PC-3 (cell line): ENCODE measurements at places on chromosomes 13 and 19. TPM values are rescaled to one million over a fixed set of nuclear protein-coding genes. Genes with fewer than 3 reads are reported as not detected.

DNA sequence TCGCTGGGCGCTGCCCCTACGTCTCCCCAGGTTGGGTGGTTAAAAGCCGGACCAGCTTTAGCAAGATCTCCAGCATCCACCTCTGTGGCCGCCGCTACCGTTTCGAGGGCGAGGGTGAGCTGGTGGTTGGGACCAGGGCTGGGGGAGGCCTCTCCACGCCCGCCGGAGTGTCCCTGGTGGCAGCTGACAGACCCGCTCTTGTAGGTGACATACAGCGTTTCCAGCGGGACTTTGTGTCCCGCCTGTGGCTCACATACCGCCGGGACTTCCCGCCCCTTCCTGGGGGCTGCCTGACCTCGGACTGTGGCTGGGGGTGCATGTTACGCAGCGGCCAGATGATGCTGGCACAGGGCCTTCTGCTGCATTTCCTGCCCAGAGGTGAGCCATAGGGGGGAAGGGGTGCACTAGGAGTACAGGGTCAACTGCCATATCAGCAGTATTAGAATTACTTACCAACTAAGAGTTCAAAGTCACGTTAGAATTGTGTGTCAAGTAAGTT, 1.1 kb downstream of the ATG4D start:
- H3K27me3 ChIP-seq: no peaks in the 10 kb centered on the region
- DNase-seq: no peak
- H3K27ac ChIP-seq: no peak overlapping the region
- peak overlapping the region; percentile 95 for H3K4me3 ChIP-seq
- H3K4me1 ChIP-seq: 0 out of 2 replicates have a peak, but pooled peaks cover 9% of the 10 kb centered on the region

- DNase-seq: no peak
- no peak overlapping the region for H3K4me3 ChIP-seq
- H3K27me3 ChIP-seq: no peaks in the 10 kb centered on the region
- H3K36me3 ChIP-seq: no peaks in the 10 kb centered on the region
- H3K4me1 ChIP-seq: no peaks in the 10 kb centered on the region
- no peak overlapping the region for H3K27ac ChIP-seq
Measured at GRCh38 chr19:38564981-38565690, 52.6 kb downstream of the MAP4K1 start.

DNA sequence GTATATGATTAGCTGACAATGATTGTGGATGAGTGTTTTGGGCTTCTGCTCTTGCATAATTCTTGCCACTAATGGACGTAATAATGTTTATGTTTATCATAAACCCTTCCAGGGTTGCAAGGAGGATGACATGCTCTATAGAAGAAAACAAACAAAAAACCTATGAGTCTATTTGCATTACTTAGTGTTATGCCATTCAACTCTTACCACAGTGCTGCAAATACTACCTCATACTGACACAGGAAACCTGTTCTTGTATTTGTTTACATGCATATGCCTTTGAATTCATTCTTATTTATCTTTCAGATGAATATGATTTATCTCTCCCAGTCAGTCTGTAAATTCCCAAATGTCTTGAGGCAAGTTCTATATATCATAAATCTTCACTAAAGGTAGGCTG, 39.6 kb upstream of the FREM2 start:
- no peak for DNase-seq
- H3K4me1 ChIP-seq: no peaks in the 10 kb centered on the region

GRCh38 chr13:94254737-94255136, 224.7 kb downstream of the DCT start:
- no peaks in the 10 kb centered on the region for H3K27me3 ChIP-seq
- H3K27ac ChIP-seq: no peak overlapping the region
- H3K36me3 ChIP-seq: no peaks in the 10 kb centered on the region
- no peak overlapping the region for H3K4me3 ChIP-seq

DNA sequence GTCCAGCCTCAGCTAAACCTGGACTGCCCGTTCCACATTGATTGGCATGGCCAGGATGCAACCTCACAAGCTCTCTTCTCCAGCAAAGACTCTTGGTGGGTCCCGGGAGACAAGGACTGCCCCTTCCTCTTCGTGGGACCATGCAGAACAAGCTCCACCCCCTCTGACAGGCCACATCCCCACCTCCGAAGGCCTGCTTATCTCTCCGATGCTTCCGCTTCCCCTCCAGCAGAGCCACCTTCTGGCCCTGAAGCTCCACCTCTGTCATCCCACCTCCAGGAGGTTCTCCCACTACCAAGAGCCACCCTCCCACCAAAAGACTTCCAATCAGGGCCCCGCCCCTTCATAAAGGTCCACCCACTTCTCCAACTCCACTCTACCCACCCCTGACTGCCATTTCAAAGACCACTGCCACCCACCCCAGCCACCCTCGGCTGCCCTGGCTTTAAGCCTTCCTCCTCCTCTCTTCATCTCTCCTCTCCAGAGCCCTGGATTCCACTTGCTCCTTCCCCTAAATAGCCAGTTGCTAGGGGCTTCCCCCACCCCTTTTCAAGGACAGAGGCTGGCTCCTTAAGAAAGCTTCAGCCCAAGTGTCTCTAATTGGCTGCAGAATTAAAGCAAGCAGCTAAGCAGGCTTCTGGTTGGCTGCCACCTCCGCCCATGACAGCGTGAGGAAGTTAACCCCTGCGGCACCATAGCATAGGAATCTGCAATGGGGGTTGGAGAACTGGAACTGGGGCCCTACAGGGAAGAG, 9.9 kb downstream of the LRFN1 start:
- H3K4me3 ChIP-seq: no peak overlapping the region
- H3K36me3 ChIP-seq: no peaks in the 10 kb centered on the region
- no peaks in the 10 kb centered on the region for H3K27me3 ChIP-seq
- no peaks in the 10 kb centered on the region for H3K4me1 ChIP-seq
- H3K27ac ChIP-seq: no peak overlapping the region

DNA sequence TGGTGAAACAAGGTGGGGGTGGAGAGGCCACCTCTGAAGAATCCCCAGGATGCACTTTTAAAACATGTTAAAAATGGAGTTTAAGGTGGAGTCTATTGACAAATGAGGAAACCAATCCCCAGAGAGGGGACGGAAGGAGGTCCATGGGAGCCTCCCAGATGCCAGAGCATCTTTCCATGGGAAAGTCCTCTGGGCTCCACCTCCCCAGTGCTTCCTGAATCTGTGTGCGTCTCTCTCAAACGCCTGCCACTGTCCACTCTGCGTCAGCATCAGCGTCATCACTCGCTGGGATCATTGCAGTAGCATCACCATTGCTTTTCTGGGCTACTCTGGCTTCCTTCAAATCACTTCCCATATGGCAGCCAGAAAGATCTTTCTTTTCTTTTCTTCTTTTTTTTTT, 6.2 kb downstream of the GPR4 start:
- H3K27ac ChIP-seq: no peak overlapping the region
- no peak overlapping the region for H3K4me3 ChIP-seq
- H3K27me3 ChIP-seq: no peaks in the 10 kb centered on the region
- no peak for DNase-seq
- no peaks in the 10 kb centered on the region for H3K36me3 ChIP-seq

- H3K4me1 ChIP-seq: no peaks in the 10 kb centered on the region
- peaks cover 38% of the 10 kb centered on the region for H3K27me3 ChIP-seq
- DNase-seq: peak; percentile 25
- H3K36me3 ChIP-seq: no peaks in the 10 kb centered on the region
- H3K4me3 ChIP-seq: no peak overlapping the region
- no peak overlapping the region for H3K27ac ChIP-seq
Measured at GRCh38 chr19:6983448-6983847, 37.8 kb downstream of the MBD3L2B start.

GRCh38 chr13:75556961-75557360, 7.4 kb downstream of the UCHL3 start:
- no peak for DNase-seq
- no peak overlapping the region for H3K4me3 ChIP-seq
- H3K27me3 ChIP-seq: no peaks in the 10 kb centered on the region
- H3K27ac ChIP-seq: no peak overlapping the region
- peaks cover 21% of the 10 kb centered on the region for H3K36me3 ChIP-seq

- H3K27ac ChIP-seq: no peak overlapping the region
- no peaks in the 10 kb centered on the region for H3K27me3 ChIP-seq
- H3K36me3 ChIP-seq: no peaks in the 10 kb centered on the region
- H3K4me1 ChIP-seq: peaks cover under 1% of the 10 kb centered on the region; the same call in 1 of the 2 replicates
Measured at GRCh38 chr19:6042776-6043726, 65.1 kb upstream of the RANBP3 start.

DNA sequence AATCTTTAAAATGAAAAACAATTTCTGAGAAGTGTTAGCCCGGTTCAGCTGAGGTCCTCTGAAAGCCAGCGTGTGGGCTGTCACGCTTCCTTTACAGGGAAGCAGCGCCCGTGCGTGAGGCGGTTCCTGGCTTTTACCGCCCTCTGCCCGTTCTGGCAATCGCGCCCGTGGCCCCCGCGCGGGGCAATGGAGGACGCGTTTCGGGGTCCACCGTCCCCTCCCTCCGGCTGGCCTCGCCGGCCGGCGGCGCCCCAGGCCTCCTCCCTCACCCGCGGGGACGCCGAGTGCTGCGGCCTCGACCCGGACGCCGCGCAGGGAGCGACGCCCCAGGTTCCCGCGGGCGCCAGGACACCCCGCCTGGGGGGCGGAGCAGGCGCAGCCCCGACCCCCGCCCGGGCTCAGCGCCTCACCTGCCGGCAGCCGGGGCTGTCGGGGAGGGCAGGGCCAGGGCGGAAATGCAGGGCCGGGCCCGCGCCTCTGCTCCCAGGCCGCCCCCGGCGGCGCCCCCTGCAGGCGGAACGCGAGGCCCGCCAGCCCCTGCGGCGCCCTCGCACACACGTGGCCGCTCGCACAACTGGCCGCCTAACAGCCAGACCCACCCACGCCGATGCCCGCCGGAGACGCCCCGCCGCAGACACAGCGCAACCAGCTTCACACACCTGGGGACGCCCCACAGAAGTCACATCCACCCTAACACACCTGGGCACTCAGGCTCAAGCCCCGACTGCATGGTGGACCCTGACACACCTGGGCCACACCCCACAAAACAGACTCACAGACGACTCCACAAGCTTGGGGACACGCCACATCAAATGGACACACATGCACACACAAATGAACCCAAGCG, at the start of gene GGACT:
TSS of gene GGACT (minus strand) at position 459 of the 847 bp plus-strand sequence. CDS start 56,198 bp downstream, outside the sequence.
- H3K4me3 ChIP-seq: peak within 1 kb of the TSS; percentile 63
- H3K27me3 ChIP-seq: no peaks in the 10 kb centered on the region
- H3K36me3 ChIP-seq: no peaks in the 10 kb centered on the region
- peak; percentile 27 for DNase-seq
- no peak within 1 kb of the TSS for H3K27ac ChIP-seq
- no peaks in the 10 kb centered on the region for H3K4me1 ChIP-seq

DNA sequence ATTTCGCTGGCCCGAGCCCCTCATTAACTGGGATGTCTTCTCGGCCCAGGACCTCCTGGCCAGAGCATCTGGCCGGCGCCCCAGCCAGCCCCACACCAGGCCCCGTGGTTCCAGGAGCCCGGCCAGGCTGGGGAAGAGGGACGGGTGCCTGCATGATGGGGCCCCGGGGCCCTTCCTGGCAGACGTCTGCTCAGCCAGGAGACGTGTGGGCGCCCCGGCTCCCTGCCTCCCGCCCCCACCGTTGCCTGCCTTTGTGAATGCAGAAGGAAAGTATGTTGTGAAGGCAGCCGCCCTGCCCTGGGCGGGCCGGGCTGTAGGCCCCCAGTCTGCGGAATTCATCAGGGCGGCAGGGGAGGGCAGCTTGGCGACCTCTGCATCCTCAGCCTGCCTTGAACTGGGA, 4.4 kb upstream of the COMP start:
- no peaks in the 10 kb centered on the region for H3K36me3 ChIP-seq
- peaks cover 5% of the 10 kb centered on the region for H3K27me3 ChIP-seq
- no peak overlapping the region for H3K27ac ChIP-seq
- no peak for DNase-seq
- H3K4me3 ChIP-seq: no peak overlapping the region

DNA sequence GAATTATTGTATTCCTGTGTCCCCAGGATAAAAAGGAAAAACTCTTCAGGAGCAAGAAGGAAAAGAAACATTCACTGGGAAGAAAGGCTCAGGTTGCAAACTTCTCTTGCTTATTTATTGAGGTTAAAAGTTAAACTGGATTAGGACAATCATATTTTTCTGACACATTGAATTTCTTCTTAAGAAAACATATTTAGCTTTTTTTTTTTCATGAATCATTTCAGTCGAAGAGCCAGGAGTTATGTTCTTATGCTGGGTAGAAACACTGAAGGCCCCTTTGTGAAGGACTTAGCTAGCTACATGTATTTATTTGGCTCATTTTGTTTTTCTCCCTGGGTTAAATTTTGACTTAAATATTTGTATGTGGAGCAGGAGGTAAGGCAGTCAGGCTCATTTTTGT, 434.0 kb downstream of the KLF5 start:
- H3K4me3 ChIP-seq: no peak overlapping the region
- no peak for DNase-seq
- H3K4me1 ChIP-seq: peaks cover 41% of the 10 kb centered on the region
- H3K27me3 ChIP-seq: no peaks in the 10 kb centered on the region
- H3K27ac ChIP-seq: peak overlapping the region; percentile 25

DNA sequence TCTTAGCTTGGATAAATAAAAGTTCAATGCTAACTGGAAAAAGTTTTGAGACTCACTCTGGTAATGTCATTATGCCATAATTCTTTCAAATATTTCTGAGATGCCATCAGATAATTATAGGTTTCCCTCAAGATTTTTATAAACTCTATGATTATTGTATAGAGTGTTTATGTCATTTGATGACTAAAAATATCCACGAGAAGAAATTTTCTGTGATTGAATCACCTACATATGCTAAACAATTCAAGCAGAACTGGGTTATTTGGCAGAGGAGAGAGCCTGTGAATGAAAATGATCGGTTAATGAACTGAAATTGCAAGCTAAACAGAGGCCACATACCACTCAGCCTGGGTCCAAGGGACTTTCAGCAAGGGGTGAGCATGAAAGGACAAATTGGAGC, 92.6 kb upstream of the TSC22D1 start:
- H3K36me3 ChIP-seq: no peaks in the 10 kb centered on the region
- peak; percentile 55 for DNase-seq
- H3K27ac ChIP-seq: peak overlapping the region; percentile 39; the same call in 1 of the 2 replicates
- no peaks in the 10 kb centered on the region for H3K27me3 ChIP-seq
- H3K4me1 ChIP-seq: peaks cover 18% of the 10 kb centered on the region
- no peak overlapping the region for H3K4me3 ChIP-seq

DNA sequence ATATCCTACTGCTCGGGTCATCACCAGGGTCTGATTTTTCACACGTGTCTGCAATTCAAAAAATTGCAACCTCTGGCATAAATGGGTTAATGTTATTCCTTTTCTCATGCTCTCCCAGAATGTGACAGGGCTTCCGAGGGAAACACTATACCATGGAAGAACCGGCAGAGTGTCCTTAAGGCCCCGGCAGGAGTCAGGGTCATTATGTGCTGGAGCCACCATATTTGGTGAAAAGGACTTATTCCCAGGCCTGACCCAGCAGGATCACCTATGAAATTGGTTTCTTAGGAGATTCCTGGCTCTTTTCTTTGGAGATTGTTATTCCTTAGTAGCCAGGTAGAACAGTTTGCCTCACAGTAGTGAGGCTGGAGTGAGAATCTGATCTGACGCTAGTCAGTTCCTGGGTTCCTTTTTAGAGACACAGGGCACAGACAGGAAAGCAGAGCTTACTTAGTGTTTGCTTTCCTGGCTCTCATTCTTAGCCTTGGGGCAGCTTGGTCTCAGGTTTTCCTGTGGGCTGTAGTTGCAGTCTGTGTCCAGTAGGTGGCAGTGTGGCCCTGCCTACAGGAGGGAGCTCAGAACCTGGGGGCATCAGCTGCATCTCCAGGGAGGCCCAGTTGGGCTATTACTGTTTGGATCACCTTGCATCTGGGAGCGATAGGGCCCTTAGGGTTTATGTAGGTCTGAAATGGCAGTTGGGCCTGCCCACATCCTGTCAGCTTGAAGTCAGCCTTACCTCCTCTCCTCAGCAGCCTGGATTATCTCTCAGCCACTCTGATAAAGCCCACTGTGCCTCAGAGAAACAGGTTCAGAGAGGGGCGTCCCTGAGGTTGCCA, 12.4 kb downstream of the SNRNP70 start:
- H3K4me3 ChIP-seq: no peak overlapping the region
- H3K4me1 ChIP-seq: peaks cover 8% of the 10 kb centered on the region
- peak; percentile 88 for DNase-seq

Gene MATK
- total RNA-seq: not detected in 2 replicates

Gene CPB2
- not detected in 2 replicates for total RNA-seq

Gene SEMA6B
- total RNA-seq: 7.3 and 9.0 TPM in 2 replicates

Gene ADGRE3
- not detected in 2 replicates for total RNA-seq

Gene DMAC2
- 36.8 and 44.6 TPM in 2 replicates for total RNA-seq

Gene OR7C1
- total RNA-seq: not detected in 2 replicates
